ENCODE measurements at places on chromosomes 5 and 9. TPM values are rescaled to one million over a fixed set of nuclear protein-coding genes. Genes with fewer than 3 reads are reported as not detected.

Gene SLC34A3
- 0.16 TPM for total RNA-seq

Gene ACSL6
- 32.9 TPM for total RNA-seq

Gene ZNF454
- 9.8 TPM for total RNA-seq

Gene PCDHGB1
- 7.8 TPM for total RNA-seq

Gene CCNJL
- 0.78 TPM for total RNA-seq

Gene OMD
- total RNA-seq = 2.5 TPM

Gene DRD1
- total RNA-seq = 6.1 TPM

Gene TUSC1
- 10.5 TPM for total RNA-seq

DNA sequence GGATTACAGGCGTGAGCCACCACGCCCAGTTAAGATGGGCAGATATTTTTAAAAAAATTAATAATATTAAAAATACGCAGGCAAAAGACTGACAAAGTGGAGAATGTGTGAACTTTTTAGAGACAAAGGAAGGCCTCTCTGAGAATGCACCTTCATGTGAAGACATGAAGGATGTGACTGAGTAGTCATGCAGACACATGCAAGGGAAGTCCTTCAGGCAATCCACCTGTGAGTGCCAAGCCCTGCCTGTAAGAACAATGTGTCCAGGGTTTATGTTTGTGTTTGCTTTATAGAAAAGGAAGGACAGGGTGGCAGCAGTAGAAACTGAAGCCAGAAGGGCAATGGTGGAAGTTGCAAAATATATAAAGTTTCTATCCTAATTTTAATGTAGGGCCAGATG is 169.2 kb downstream of the EDIL3 start:
- no peak for DNase-seq

- no peak for DNase-seq
Measured at GRCh38 chr5:180345781-180346180, 7.4 kb downstream of the GFPT2 start.

DNA sequence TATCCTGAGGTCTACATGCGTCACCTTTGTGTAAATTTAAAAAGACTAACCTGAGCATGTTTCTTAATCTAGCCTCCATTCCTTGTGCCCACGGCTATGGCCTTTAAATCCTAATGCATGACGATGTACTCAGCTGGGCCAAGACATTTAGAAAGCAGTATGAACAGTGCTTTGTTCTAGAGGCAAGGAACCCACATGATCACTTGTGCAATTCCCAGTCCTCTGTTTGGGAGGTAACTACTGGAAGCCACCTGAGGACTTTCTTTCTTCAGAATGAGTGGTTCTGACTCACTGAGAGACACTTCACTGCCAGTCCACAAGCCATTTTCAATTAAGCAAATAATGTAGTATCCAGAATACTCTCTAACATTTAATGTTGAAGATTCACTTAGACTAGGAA is 181.3 kb downstream of the RAB3C start:
- DNase-seq = no peak

DNA sequence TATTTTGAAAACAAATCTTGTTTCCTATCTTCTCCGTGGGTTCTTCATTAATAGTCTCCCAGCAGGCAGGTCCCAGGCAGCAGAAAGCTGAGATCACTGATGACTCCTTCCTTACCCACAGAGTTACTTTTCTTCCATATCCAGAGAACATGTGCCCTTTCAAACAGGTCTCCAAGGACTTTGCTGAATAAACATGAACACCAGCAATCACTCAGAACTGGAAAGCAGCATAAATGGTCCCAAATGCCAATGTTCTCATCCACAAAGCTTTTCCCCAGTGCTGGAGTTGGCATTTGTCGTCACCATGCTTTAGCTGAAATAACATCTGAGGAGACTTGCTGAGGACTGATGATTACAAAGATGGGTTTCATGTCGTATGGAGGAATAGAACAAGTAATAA is 134.0 kb downstream of the YIPF5 start:
- DNase-seq = no peak

DNA sequence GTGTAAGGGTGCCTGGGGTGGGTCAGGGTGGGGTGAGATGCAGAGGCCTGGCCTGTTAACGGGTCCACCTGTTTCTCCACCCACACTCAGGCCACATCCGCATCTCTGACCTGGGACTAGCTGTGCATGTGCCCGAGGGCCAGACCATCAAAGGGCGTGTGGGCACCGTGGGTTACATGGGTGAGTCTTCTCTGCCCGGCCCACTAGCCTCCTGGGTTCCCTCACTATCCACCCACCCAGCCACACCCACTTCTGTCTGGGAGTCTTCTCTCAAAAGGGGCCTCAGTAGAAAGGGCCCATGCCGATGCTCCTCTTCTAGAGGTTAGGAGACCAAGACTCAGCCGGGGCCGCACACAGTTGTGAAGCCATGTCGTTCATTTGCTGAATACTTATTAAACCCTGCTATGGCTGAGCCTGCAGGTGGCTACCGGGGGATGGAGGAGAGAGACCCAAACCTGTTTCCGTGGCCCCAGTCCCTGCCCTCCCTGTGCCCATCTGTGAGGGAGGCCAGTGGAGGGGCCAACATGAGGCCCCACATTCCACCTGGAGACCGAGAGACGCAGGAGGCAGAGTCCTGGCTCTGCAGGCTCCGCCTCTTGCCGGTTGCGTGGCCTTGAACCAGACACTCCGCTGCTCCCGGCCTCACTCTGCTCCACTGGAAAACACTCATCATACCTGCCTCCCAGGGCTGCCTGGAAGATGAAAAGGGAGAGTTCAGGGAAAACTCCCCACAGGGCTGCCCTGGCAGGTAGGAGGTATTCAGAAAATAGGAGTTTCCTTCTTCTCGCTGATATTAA is 8.7 kb downstream of the GRK6 start:
- DNase-seq = no peak

- DNase-seq = no peak
Measured at GRCh38 chr5:22554475-22554874, 298.7 kb downstream of the CDH12 start.

- no peak for DNase-seq
Measured at GRCh38 chr9:134374301-134375010, 48.2 kb downstream of the RXRA start.

GRCh38 chr5:158933494-158934318 is 166.0 kb downstream of the EBF1 start:
- DNase-seq = no peak

Data from occipital lobe (tissue), 3 donors.